ENCODE measurements at places on chromosomes 1 and 21.

DNA sequence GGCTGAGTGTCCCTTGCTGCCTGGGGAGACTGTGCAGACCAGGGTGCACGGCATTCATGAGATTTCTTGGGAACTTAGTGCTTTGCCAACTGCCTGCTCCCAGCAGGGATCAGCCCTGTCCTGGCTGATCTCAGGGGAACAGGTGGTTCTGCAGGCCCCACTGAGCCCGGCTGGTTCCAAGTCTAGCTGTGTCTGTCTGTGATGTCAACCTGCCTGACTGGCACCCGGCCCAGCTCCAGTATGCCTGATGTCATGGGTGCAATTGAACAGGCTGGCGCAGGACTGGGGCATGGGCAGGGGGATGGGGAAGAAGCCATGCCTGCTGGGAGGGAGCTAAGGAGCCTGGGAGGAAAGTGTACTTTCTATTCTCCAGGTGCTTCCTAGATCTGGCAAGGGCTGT lies 227.1 kb downstream of the GRIK3 start:
- no peak for DNase-seq

- DNase-seq: peak; percentile 91
These were observed 21.1 kb upstream of the SRSF4 start for GRCh38 chr1:29202584-29203340.

DNA sequence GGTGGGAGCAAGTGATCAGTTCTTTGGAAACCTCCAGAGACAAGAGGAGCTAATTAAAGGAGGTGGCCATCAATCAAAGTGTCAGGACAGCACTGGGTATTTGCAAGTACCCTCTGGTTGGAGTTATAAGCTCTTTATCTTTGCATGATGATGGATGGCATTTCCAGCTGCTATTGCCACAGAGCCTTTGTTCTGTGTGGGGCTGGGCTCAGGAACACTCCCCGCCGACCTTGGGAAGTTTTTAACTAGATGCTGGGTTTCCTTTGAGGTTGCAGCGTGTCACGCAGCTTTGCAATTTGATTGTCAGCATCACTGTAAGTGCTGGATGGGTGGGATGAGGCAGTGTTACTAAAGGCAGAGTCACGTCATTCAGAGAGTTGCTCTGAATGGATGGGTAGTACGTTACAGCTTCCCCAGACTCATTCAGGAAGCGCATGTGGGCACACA lies 68.9 kb downstream of the CNIH3 start:
- DNase-seq: no peak

GRCh38 chr1:58156124-58156468 lies 390.4 kb downstream of the OMA1 start:
- no peak for DNase-seq

DNA sequence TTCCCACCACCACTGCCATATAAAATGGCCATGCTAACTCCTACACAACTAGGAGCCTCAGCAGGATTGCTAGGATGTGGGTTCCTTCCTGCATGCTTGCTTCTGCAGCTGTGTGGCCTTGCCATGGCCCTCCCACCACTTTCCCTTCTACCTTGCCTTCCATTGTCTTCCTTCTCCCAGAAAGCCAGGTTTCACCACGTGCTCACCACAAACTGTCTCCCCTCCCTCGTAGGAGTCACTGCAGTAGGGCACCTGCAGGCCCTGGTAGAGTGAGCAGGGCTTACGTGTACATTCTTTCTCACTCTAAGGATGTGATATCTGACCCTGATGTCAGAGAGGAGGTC lies 3.7 kb downstream of the C1orf226 start:
- no peak for DNase-seq

- DNase-seq: no peak
These were observed 8.4 kb downstream of the SLC35E2B start for GRCh38 chr1:1684031-1684681.

GRCh38 chr1:28449904-28450303 lies 55.9 kb upstream of the RCC1 start:
- no peak for DNase-seq

- no peak for DNase-seq
These were observed 61.3 kb upstream of the BACH1 start for GRCh38 chr21:29237110-29238052.

DNA sequence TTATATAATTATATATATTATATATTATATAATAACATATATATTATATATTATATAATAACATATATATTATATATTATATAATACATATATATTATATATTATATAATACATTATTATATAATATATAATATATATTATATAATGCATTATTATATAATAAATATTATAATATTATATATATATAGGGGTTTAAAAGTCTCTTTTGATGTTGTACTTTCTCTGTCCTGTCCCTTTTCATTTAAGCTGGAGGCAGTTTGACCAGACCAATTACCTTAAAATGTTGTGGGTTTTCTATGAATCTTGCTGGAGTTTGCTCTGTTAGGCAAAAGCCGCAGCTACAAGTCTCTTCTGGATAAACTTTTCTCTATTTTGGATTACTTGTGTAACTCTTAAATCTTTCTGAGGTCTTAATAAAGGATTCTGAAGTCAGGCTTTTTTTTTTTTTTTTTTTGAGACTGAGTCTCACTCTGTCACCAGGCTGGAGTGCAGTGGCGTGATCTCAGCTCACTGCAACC lies 22.2 kb upstream of the KIF1B start:
- DNase-seq: no peak

- DNase-seq: no peak
These were observed 316.2 kb downstream of the HMCN1 start for GRCh38 chr1:186050360-186050759.

GRCh38 chr1:161052899-161053298 lies 7.1 kb upstream of the USF1 start:
- DNase-seq: no peak

- no peak for DNase-seq
These were observed 131.9 kb upstream of the B3GALT2 start for GRCh38 chr1:193318347-193318746.

DNA sequence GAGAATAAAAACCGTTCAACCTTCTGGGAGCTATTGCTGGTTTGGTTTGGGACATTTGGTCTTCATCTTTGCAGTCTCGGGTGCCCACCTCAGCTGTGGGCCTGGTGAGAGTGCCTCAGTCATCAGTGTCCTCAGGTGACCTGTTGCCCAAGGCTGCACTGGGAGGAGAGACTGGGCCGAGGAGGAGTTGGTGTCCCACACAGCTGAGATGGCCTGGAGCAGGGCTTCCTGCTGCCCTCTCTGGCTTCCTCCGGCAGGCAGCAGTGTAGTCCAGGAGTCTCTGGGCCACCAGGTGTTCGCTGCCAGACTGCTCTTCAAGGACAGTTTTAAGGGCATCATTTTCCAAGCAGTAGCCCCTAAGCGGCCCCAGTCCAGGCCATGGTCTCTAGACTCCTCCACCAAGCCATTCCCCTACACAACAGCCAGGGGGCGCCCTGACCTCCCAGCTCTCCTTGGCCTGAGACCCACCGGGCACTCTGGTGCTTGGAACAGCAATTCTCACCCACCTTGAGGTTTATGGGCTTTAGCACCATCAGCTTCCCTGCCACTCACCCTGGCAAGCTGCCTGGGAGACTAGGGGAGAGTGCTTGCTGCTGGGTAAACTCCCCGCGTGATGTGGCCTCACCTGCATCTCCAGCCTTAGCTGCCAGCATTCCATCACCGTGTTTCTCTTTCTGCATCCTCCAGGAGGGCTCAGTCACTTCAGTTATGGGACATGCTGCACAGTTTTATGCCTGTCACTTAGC lies 9.1 kb upstream of the SYTL1 start:
- no peak for DNase-seq

DNA sequence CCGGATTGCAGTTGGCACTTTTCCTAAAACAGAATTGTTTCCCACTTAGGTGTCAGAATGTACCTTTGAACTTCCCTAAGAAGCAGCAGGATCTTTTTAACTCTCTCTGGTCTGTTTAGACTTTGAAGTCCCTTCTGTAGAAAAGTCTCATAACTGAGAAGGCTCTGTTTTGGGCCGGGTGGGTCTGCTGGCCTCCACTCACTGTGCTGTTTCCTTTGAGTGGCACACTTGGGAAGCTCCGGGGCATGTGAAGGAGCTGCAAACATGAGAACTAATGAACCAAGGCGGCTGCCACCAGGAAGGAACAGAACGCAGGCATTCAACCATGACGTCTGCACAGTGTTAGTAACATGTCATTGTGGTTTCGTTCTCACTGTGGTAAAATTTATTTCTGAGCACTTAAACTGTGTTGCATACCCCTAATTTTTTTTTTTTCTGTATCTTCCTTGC lies 19.5 kb upstream of the NCMAP start:
- peak; percentile 42 for DNase-seq

GRCh38 chr1:12601700-12602658 lies 16.0 kb downstream of the DHRS3 start:
- no peak for DNase-seq

GRCh38 chr21:34822942-34823341 lies 154.1 kb downstream of the CLIC6 start:
- DNase-seq: no peak

DNA sequence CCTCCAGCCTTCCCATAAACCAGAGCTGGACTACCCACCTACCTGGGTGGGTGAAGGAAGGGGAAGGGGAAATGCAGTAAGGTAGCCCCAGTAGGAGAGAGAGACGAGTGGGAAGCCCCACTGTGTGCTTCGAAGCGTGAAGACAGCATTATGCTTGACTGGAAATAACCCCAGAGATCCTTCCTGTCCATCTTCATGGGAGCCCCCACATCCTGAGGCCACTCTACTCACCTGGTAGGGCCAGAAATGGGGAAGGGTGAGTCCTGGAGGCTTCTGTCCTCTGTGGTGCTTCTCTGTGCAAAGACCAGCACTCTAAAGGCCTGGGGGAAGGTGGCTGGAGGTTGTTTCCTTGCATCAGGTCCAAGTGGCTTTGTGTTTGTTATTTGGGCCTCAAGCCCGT lies 10.0 kb upstream of the RASSF5 start:
- no peak for DNase-seq

GRCh38 chr1:28323720-28324119 lies 5.1 kb upstream of the MED18 start:
- DNase-seq: no peak

GRCh38 chr1:6419397-6419803 lies 319 bp downstream of the HES2 start:
- DNase-seq: no peak

DNA sequence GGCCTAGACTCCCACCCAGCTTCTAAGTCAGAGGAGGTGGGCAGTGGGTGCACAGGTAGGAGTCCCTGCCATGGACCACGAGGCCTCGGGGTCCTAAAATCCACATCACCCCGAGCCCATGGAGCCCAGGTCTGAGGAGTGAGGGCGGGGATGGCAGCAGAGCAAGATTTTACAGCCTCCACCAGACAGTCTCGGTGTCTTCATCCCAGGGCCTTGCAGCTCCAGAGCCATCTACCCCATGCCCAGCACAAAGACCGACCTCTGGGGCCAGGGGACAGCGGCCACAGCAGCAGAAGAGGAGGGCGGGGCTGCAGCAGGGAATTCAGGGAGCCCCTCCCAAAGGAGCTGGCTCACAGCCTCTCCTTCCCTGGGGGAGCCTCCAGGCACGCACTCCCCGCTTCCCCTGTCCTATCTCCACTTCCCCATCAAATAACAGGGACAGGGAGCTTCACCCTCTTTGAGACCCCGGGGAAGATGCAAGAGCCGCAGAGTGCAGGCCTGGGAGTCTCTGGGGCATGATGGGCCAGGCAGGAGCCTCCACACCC lies 14.6 kb downstream of the CHD5 start:
- no peak for DNase-seq

DNA sequence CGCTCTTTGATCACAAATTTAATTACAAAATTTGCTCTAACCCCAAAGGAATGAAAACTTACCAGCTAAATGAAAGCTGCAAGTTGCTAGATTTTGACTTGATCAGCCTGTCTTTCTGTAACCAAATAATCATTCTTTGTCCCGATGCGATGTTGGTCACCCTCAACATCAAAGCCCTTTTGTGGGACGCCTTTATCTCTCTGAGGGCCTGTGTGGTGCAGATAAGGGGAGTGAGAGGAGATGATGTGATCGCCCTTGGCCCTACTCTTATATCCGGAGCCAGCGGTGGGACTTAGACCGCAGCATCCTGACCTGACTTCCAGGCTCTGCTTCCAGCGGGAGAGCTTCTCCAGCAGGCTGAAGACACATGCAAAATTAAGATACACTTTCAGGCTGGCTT lies 19.3 kb upstream of the UMODL1 start:
- DNase-seq: no peak

GRCh38 chr1:31570228-31570627 lies 6.1 kb upstream of the TINAGL1 start:
- DNase-seq: no peak

GRCh38 chr1:109133815-109134214 lies 19.9 kb downstream of the ELAPOR1 start:
- no peak for DNase-seq

DNA sequence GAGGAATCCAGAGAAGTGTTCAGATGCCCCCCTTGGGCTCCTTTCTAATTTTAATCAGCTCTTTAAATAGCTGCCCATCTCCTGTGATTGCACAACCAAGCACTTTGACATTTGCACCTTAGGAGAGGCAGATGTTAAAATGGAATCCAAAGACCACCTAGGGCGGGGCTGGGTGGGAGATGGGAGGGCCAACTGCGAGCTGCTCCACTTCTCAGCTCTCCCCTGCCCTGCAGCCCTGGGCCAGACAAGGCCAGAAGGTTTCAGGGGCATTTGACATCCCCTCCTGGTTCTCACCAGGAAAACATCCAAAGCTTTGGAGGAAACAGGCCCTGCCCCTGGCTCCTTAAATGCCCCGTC lies 106.9 kb downstream of the DHRS3 start:
- DNase-seq: no peak

- DNase-seq: no peak
These were observed 16.5 kb downstream of the TRIT1 start for GRCh38 chr1:39866767-39867166.

GRCh38 chr1:19178734-19179398 lies 31.2 kb downstream of the UBR4 start:
- DNase-seq: no peak

- DNase-seq: no peak
These were observed 4.2 kb downstream of the MYOG start for GRCh38 chr1:203081465-203082230.

DNA sequence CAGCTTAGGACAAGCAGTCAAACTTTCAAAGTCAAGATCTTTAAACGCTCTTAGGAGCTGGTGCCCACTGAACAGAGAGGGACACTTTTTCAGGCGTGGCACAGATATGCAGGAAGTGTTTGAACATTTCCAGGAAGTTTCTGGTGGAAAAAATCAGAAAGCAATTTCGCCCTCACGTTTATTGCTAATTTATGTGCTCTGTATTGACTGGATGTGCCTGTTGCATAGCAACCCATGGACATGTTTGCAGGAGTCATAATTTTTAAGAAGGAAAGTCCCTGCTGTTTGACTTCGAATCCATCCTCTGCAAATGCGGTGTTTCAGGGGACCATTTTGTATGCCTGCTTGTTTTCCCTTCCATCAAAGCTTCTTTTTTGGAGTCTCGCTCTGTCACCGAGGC lies 239.9 kb upstream of the IRF2BP2 start:
- no peak for DNase-seq

- DNase-seq: no peak
These were observed 22.2 kb upstream of the SLC5A9 start for GRCh38 chr1:48200166-48200900.
